ENCODE measurements at places on chromosomes 1 and 21.

GRCh38 chr21:15000081-15000480 lies 64.7 kb downstream of the NRIP1 start:
- no peak for DNase-seq
- no peaks in the 10 kb centered on the region for H3K27me3 ChIP-seq
- peaks cover 47% of the 10 kb centered on the region for H3K4me1 ChIP-seq

DNA sequence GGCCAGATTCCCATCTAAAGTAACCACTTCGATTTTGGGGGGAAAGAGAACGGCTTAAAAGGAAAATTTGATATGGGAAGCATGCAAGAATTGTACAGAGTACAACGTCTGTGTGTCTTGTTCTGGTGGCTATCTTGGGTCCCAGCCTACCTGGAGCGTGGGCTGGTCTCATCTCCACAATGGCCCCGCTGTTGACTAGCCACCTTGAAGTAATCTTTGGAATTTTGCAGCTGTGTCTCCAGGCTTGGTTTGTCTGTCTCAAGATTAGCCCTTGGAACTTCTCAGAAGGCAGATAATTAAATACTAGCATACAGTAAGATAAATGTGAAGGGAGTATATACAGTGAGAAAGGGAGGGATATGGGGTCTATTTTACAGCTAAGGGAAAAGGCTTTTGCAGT lies 1.3 kb upstream of the CC2D1B start:
- no peak for DNase-seq
- no peak overlapping the region for H3K4me3 ChIP-seq
- no peak overlapping the region for H3K27ac ChIP-seq
- H3K4me1 ChIP-seq, result peaks cover 6% of the 10 kb centered on the region
- no peaks in the 10 kb centered on the region for H3K27me3 ChIP-seq
- peaks cover 11% of the 10 kb centered on the region for H3K36me3 ChIP-seq

- no peak overlapping the region for H3K27ac ChIP-seq
- peaks cover 27% of the 10 kb centered on the region for H3K27me3 ChIP-seq
- H3K4me3 ChIP-seq, result no peak overlapping the region
- H3K4me1 ChIP-seq, result no peaks in the 10 kb centered on the region
- no peak for DNase-seq
Measured at GRCh38 chr1:53348486-53349368, 20.9 kb upstream of the LRP8 start.

- no peaks in the 10 kb centered on the region for H3K4me1 ChIP-seq
- no peak for DNase-seq
- H3K27me3 ChIP-seq, result no peaks in the 10 kb centered on the region
- no peak overlapping the region for H3K27ac ChIP-seq
- no peak overlapping the region for H3K4me3 ChIP-seq
Measured at GRCh38 chr1:204980840-204981405, 62.1 kb upstream of the CNTN2 start.

GRCh38 chr1:242524571-242525359 lies at the start of gene PLD5:
PLD5 (minus strand) TSS chr1:242524697.
- H3K27ac ChIP-seq, result no peak within 1 kb of the TSS
- peaks cover 5% of the 10 kb centered on the region for H3K27me3 ChIP-seq
- DNase-seq, result peak; percentile 28

- H3K27ac ChIP-seq, result no peak overlapping the region
- DNase-seq, result no peak
- H3K36me3 ChIP-seq, result no peaks in the 10 kb centered on the region
- H3K4me3 ChIP-seq, result no peak overlapping the region
- H3K4me1 ChIP-seq, result no peaks in the 10 kb centered on the region
Measured at GRCh38 chr1:46429436-46429835, 35.3 kb downstream of the FAAH start.

GRCh38 chr1:245858722-245859492 lies 648.2 kb downstream of the SMYD3 start:
- no peak for DNase-seq
- no peak overlapping the region for H3K27ac ChIP-seq
- no peak overlapping the region for H3K4me3 ChIP-seq
- H3K4me1 ChIP-seq, result no peaks in the 10 kb centered on the region
- no peaks in the 10 kb centered on the region for H3K27me3 ChIP-seq

GRCh38 chr1:172766462-172766861 lies 107.6 kb downstream of the FASLG start:
- H3K36me3 ChIP-seq, result no peaks in the 10 kb centered on the region
- DNase-seq, result peak; percentile 19
- H3K4me3 ChIP-seq, result no peak overlapping the region
- H3K27me3 ChIP-seq, result no peaks in the 10 kb centered on the region
